Cerebellum (tissue), 4 donors: ENCODE measurements at places on chromosomes 13 and 19.
A peak's percentile ranks its signal among the peaks of the same experiment; 100 is the strongest.

DNA sequence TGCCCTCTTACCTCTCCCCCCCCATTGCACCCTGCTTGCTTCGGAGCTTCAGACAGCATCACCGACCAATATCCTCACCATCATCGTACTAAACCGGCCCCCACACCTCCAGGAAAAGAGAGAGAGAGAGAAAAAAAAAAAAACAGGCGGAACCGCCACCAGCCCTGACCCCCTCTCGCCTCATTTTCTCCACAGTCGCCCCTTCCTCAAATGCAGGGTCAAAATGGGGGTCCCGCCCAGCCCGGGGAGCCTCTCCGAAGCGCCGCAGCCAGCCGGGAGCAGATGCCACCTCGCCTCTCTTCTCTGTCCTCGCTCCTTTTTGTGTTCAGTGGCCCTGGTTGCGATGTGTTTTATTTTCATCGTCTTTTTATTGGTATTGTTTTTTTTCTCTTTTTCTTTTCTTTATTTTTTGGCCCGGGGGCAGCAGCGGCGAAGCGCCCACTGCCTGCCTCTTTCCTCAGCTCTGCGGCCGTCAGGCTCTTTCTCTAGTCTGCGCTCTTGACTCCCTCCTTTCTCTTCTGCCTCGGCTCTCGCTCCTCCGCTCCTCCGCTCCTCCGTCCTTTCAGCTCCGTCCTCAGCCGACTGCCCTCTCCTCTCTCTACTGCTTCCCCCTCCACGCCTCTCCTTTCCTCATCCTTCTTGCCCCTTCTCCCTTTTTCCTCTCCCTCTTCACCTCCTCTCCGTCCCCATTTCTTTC is 41.4 kb downstream of the DEDD2 start:
- peak; percentile 58 for DNase-seq

GRCh38 chr19:28402701-28403290 is 810.2 kb downstream of the UQCRFS1 start:
- no peak for DNase-seq

GRCh38 chr19:20197747-20198146 is 30.7 kb downstream of the ZNF486 start:
- DNase-seq: no peak

DNA sequence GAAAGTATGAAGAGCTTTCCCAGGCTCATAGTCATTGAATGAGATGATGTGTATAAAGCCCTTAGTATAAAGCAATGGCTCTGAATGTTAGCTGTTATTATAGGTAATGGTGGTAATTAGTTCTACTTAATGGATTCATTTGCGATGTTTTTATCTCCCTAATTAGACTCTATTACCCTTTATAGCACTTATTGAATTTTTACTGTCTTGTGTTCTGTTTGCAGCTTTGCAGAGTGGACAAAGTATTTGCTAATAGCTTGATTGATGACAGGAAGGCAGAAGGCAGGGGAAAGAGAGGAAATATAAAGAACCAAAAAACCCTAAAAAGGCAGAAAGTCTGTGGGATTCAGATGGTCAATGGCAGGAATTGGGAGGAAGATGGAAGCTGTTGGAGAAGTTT is 524.4 kb upstream of the SPRY2 start:
- DNase-seq: no peak

GRCh38 chr13:106418556-106418955 is 116.9 kb downstream of the EFNB2 start:
- DNase-seq: no peak

DNA sequence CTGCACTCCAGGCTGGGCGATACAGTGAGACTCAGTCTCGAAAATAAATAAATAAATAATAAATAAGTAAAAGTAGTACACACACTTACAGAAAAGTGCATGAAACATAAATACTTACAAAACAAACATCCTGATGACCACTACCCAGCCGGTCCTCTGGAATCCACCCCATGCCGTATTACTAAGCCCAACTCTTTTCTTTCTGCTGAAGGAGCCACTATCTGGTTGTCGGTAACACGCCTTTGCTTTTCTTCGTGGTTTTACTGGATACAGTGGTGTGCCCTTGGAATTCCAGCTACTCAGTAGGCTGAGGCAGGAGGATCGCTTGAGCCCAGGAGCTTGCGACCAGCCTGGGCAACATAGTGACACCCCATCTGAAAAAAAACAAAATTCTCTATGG is 39.4 kb downstream of the CELF5 start:
- DNase-seq: no peak
